ENCODE measurements at places on chromosomes 7 and 10.
A peak's percentile ranks its signal among the peaks of the same experiment; 100 is the strongest.

- no peak for DNase-seq
These were observed 64.9 kb downstream of the NPTX2 start for GRCh38 chr7:98681951-98682350.

GRCh38 chr10:13382703-13383398, 34.8 kb upstream of the SEPHS1 start:
- no peak for DNase-seq

DNA sequence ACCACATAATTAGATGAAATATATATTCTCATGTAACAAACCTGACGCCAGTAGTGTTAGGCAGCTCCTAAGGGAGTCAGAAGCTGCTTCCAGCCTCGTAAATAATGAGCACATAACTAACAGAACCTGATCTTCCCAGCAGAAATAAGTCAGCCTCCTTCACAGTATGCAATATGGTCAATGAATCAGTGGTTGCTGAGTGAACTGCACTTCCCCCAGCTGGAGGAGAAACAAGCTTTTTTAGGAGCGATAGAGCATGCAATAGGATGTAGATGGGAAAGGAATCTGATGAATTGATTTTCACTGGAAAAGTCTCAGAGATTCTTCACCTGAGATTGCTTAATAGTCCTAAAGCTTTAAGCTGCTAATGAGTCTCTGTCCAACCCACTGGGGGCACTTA, 337.2 kb upstream of the LRGUK start:
- DNase-seq: peak; percentile 10

DNA sequence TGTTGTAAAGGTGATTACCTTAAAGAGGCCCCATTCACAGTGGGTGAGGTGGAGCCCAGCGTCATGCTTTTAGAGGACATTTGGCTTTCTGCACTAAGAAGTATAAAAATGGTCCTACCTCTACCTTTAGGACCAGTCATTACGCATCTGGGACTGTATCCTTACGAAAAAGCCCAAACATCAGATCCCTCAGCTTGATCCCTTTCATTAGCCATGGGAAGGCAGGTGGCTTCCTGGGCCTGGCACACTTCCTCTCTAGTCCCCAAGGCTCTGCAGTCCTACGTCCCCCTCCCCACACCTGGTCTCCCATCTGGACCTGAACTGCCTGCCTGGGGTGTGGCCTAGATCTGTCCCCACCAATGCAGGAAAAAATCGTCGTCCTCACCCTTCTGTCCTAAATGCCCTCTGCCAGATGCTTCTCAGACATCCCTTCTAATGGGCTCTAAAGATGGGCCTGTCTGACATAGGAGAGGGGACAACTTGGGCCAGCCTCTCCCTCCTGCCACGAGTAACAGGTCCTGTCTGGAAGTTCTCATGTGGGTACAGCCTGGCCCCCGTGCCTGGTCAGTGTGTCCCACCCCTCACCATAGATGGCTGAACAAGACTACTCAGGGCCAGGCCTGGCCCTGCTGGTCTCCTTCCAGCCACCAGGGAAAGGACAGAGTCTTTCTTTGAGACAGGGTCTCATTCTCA, 11.8 kb upstream of the SLC18A3 start:
- DNase-seq: no peak

- DNase-seq: no peak
These were observed 28.5 kb downstream of the FRMPD2 start for GRCh38 chr10:48245977-48246376.

- no peak for DNase-seq
These were observed 30.4 kb upstream of the PPP2R2D start for GRCh38 chr10:131870411-131870810.

DNA sequence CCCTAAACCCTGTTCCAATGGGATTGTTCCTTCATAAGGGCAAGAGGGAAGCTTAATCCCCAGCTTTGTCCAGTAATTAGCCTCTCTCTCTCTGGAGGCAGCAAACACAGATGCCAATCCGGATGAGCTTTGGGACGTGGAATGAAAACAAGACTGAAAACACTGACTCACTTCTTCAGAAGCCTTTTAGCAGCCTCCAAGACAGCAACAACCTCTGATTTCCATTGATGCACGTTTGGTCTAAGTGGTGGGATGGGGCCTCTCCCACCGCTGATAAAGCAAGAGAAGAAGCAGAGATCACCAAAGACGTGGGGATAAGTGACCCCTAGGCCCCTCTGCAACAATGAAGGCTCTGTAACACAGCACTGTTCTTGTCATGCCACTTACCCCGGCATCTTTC, 5.8 kb upstream of the GFRA1 start:
- no peak for DNase-seq

- no peak for DNase-seq
These were observed 130.4 kb upstream of the KCNMA1 start for GRCh38 chr10:77768039-77768438.

DNA sequence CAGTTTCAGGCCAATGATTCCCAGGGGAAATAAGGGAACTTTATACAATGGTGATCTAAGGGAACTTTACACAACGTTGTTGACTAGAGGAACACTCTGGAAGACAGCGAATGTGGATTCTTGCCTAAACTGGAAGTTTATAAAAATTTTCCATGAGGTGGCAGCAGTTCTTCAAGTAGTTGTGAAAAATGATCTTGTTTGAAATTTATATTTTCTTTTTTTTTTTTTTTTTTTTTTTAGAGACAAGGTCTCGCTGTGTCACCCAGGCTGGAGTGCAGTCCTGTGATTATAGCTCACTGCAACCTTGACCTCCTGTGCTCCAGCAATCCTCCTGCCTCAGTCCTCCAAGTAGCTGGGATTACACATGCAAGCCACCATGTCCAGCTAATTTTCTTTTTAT, 32.1 kb upstream of the GTF2I start:
- no peak for DNase-seq

DNA sequence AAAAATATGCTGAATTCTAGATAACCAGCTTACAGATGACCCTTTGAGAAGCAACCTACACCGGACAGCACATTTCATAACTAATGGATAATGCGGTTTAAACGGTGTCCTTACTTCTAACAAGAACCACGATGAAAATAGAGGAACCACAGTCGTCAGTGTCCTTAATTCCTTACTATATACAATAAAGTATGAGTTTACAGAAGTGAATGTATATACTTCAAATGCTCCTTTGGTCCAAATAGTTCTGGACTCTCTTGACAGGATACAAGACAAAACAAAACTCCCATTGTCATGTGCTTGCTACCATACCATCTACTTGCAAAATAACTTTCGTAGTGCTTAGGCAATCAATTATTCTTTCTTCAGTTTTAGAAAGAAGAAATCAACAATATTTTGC, 2.4 kb downstream of the NAMPT start:
- no peak for DNase-seq

GRCh38 chr7:66359656-66360211, 154.6 kb downstream of the TPST1 start:
- DNase-seq: no peak

- DNase-seq: no peak
These were observed 273.7 kb downstream of the CCDC3 start for GRCh38 chr10:12727832-12728215.

GRCh38 chr7:133477791-133478190, 224.9 kb downstream of the EXOC4 start:
- no peak for DNase-seq

- no peak for DNase-seq
These were observed 126.1 kb downstream of the FAM204A start for GRCh38 chr10:118216020-118216419.

DNA sequence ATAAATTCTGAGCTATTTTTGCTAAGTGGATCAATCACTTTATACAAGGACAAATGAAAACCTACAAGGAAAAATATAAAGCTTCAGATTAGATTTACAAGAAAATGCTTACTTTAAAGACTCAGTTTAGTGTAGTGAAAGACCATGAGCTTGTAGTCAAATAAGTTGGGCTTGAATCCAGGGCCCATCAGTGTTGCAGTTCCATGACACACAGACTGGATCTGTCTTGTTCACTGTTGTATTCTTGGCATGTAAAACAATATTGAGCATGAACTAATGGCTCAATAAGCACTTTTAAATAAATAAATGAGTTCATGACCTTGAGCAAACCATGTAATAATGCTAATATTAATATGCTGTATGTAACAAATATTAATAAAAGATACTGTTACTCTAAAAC, 164.6 kb upstream of the KCND2 start:
- no peak for DNase-seq

DNA sequence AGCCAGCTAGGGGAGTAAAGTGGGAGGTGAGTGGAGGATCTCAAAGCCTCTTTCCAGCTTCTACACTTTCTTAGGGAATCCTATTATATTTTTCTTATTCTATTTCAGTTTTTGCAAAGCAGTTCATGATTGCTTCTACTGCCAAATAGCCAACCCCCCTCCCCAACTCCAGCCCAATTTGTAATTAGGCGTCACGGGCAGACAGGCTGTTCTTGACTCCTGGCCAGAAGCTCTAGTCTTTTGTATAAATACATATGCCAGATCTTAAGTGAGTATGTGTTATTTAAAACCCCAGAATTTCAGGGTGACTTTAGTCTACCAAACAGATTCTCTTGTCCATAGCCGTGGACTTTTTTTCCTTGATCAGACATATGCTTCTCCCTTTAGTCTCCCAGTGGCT, 255.2 kb downstream of the BUB3 start:
- no peak for DNase-seq

DNA sequence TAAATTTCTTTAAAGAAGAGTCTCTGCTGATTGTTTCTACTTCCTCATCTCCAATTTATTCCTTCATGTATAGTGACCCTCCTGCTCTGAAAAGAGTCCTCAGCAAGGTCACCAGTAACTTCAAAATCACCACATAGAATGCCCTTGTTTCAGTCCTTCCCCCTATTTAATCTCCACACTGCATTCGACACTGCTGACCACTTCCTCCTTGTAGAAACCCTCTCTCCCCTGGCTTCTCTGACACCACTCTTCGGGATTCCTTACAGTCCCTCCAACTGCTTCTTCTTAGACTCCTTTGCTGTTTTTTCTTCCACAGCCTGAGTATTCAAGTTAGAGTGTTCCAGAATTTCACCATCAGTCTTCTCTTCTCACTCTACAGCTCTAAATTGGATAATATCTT, 89.5 kb downstream of the VPS41 start:
- DNase-seq: no peak

DNA sequence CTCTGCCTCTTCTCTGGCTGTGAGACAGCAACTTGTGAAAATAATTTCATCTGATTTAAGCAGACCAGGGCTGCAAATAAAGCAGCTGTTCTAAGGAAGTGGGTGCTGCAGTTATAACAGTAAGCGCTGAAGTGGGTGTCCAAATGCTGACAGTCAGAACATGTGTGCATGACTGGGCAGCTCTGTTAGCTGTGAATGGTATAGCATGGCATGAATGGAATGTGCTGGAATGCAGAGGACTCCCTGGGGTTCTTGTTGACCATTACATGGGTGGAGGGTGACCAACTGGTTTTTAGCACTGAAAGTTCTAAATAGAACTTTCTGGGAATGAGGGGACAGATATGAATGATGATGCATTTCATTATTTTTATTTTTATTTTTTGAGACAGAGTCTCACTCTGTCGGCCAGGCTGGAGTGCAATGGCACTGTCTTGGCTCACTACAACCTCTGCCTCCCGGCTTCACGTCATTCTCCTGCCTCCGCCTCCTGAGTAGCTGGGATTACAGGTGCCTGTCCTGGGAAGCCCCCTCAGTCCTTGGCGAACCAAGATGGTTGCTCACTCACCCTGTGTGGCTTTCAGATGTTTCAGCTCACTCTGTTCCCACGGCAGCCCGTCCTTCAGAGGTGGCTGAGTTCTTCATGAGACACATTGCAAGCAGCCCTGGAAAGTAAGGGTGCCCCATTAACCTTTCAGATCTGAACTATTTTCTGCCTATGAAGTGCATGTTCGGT, 319.8 kb upstream of the PHYHIPL start:
- DNase-seq: no peak

GRCh38 chr7:37394158-37394557, 54.5 kb downstream of the ELMO1 start:
- no peak for DNase-seq

DNA sequence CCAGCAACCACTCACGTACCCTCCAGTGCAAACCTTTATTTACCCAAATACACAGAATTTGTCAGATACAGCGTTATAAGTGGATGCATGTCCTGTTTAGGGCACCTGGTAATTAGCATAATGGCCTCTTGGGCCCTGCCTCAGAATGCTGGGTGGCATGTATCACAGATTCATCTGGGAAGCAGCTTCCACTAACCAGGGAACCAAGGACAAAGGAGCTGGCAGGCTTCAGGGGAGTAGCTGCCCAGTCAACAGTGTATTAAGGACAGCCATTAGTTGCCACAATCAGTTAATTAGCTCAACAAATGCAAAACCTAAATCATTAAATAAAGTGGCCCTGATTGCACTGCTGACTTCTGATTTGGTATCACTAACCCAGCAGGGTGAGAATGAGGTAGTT, 105.7 kb downstream of the RAPGEF5 start:
- no peak for DNase-seq

DNA sequence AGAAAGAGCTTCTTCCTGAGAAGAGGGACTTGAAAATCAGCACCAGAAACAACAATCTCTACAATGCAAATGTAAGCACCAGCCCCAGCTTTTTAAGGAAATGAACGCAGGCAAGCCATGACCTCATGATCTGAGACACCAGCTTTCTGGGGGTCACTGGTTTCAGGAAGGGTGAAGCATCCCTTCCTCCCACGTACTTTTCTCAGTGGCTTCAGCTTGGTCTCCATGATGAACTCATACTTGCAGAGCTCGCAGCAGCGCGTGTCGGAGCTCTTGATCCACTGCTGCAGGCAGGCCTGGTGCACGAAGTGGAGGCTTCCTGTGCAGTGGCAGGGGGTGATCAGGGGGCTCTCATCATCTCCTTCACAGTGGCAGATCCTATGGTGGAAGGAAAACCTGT, 87.0 kb downstream of the ALOX5 start:
- no peak for DNase-seq

Measured in LNCaP clone FGC (cell line).